ENCODE measurements at places on chromosomes 13 and 19.

DNA sequence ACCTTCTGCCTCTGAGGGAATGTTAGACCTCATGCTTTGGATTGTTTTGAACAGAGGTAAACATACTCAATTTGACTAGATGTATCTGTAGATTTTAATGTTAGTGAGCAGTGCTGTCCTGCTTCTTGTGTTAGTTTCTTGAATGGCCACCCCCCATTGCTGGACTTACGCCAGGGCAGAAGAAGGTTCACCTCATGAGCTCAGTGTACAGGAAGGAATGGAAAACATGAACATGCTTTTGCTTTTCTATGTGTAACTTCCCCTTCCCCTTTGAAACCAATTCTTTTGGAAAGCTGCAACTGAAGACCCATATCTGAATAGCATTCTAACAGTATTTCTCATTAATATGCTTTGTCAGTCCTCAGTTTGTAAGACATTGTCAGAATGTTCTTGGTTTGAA is 32.3 kb downstream of the WASF3 start:
- no peak for DNase-seq

DNA sequence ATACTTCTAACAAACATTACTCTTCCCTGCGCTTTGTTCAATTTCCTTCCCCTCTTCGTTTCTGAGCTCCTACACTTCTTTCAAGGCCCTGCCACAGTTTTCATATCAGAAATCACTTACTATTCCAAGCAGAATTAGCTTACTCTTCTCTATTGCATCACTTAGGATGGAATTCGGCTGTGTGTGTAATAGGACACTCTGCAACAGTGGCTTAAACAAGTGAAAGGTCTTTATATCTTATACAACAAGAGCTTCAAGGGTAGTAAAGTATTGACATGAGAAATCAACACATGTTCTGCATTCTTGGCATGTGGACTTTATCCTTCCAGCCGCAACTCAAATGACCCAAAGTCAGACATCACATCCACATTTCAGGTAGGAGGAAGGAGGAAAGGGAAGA is 279.6 kb downstream of the PCDH20 start:
- no peak for DNase-seq

DNA sequence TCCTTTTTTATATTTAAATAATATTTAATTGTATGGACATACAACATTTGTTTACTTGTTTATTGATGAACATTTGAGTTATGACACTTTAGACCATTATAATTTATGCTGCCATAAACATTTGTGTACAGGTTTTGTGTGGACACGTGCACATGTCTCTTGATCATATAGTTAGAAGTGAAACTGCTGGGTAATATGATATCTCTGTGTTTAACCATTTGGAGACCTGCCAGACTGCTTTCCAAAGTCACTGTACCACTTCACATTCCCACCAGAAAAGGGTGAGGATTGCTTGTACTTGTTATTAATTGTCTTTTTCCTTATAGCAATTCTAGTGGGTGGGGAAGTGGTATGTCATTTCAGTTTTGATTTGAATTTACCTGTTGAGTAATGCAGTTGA is 145.6 kb upstream of the KLHL1 start:
- no peak for DNase-seq

DNA sequence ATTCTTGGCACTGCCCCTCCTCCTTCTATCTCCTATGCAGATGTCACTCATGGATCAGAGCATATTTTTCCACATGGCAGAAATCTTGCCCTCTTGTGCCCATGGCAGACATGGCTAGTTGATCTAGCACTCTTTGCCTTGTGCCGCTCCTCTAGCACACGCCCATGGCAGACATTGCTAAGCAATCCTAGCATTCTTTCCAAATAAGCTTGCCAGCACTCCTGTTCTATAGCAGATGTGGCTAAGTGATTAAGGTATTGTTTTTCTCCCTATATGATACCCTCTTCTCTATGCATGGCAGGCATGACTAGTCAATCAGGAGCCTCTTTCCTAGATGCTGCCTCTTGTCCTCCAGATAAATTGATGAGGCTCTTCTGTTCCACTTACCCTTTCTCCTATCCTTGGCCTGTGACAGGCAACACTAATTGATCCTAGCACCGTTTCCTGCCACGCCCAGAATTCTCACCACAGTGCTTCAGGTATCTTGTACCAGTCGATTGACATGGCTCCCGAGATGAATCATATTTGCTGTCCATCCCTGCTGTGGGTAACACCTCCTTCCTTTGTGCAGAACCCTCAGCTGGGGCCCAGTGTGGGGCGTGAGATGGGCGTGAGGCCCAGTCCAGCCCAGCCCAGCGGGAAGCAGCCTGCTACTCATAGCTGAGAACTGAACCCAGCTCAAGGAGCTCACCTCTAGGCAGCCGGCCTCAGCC is 26.9 kb downstream of the TMED1 start:
- no peak for DNase-seq

GRCh38 chr13:20291037-20291436 is 58.9 kb upstream of the GJB6 start:
- no peak for DNase-seq

DNA sequence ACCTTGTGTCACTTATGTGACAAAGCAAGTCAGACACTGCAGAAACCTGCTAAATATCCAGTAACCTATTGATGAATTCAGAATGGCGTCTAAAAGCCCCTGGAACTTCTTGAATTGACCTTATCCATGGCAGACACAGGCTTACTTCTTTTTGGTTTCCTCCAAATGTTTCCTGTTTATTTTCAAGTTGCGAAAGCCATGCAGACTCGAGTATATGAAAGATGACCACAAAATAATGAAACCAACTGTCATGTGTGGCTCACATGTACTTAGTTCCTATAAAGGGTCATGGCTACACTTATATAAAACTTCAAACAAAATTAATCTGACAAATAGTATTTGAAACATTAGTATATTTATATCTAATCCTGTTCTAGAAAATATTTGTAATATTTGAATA is 113.1 kb upstream of the FNDC3A start:
- DNase-seq = no peak

DNA sequence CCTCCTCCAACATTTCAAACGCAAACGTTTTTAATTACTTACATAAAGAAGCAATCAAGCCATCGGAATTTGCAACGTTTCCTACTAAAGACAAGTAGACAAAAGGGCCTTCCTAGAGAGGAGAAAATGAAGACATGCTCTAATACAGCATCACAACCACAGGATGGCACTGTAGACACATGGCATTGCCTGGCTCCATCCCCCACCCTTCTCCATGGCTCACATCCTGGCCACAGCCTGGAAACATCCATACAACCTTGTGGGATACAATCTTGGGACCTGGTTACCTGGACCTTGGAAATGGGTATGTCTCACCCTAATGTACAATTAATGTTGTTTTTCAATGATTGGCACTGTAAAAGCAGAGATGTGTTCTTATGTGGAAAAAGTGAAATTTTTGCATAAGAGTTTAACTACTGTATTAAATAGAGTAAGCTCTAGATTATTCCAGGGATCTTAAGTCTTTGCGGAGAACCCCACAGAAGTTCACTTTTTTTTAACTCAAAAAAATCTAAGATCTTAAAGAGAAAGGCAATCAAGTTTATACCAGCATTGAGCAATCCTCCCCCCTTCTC is 21.5 kb downstream of the EBPL start:
- no peak for DNase-seq

All from stimulated activated CD4-positive, alpha-beta T cell treated with anti-CD3 and anti-CD28 coated beads, TNF-alpha, amount 100 ng/mL, for 1 hour (primary cell).